ENCODE measurements at places on chromosomes 3 and 15.

DNA sequence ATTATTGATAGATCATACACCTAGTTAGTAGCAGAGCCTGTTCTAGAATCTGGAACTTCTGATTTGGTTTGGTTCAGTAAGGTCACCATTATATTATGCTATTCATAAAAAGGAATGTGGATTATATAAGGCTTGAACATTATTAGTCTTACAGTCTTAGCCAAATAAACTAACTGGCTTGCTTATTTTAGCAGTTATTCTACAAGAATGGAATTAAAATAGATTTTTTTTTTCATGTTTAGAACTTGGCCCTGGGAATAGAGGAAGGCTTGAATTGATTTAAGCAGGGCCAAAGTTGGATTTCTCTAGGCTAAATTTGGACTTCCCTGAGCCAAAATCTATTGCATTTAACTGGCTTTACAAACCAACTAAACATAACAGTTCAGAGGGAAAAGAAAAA is 24.4 kb downstream of the DTWD1 start:
- DNase-seq = no peak

- no peak for DNase-seq
These were observed 21.8 kb downstream of the NUDT16 start for GRCh38 chr3:131403216-131403895.

DNA sequence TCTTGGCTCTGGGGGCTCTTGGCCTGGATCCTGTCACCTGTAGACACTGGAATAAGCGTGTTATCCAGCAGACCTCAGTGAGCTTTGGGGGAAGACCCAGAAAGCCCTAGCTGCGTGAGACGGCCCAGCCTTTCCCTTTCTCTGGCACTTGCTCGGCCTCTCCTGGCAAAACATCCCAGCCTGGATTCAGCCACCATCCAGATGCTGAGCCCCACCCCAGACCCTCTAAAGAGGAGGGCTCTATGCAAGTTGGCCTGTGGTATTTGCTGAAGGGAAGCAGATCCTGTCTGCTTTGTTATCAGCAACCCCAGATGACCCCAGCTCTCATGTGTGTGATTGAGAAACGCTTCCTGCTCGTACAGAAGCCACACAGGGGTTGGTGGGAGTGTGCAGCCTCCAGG is 267.2 kb downstream of the FAM43A start:
- no peak for DNase-seq

- no peak for DNase-seq
These were observed 131.4 kb downstream of the ATP1B3 start for GRCh38 chr3:142007710-142008399.

DNA sequence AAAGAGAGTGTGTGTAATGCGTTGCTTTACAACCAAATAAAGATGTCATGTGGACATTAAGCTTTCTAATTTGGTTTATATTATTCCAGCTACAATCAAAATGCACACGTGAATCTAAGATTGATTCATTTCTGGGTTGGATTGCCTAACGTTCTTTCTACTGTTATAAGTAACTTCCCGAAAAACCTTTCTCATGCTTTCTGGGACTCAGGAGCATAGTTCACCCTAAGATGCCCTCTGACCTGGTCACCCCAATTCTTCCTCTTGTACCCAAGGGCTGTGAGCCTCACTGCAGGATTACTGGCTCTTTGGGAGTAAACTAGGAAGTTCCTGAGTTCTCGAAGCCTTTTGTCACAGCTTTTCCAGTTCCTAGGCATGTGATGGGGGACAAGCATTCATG is 12.7 kb upstream of the LMCD1 start:
- no peak for DNase-seq

- DNase-seq = no peak
These were observed 69.8 kb upstream of the BOC start for GRCh38 chr3:113141543-113141942.

- DNase-seq = no peak
These were observed 625.9 kb downstream of the NLGN1 start for GRCh38 chr3:174023421-174023820.

GRCh38 chr3:10563396-10563795 is 58.0 kb upstream of the ATP2B2 start:
- DNase-seq = no peak

DNA sequence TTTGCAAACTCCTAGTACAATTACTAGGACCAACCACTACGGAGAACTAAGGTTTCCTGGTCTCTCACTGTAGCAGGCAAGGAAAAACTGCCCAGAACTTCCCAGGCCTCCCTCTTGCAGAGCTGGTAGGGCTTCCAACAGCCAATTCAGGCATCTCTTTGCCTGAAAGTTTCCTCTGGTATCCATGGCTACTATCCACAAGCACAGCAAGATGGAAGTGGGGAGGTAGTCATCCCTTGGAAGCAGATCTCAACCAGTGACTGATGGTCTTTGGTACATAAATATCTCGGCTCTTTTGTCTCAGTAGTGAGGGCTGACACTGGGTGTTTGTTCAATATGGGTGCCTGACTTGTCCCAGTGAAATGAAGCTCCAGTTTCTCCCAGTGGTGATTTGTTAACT is 201.3 kb upstream of the MRPL3 start:
- no peak for DNase-seq

- DNase-seq = no peak
These were observed 111.5 kb upstream of the COL8A1 start for GRCh38 chr3:99526921-99527320.

GRCh38 chr15:29528276-29528675 is 258.7 kb upstream of the NSMCE3 start:
- no peak for DNase-seq

DNA sequence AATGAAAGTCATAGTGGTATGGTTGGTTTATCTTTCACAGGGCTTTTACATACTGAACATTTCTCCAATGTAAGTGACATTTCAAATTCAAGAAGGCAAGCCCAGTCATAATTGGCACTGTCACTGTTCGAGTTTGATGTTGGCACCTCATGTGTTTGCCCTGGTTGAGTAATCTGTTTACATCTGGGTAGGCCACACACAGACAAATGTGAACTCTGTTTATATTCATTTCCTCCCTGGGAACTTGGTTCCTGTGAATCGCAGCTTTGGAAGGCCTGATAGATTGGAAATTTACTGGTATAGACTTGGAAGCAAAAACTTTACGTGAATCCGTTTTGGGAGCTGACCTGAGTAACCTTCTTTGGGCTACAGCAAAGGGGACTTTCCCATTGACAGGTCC is 395.2 kb upstream of the AZI2 start:
- no peak for DNase-seq

DNA sequence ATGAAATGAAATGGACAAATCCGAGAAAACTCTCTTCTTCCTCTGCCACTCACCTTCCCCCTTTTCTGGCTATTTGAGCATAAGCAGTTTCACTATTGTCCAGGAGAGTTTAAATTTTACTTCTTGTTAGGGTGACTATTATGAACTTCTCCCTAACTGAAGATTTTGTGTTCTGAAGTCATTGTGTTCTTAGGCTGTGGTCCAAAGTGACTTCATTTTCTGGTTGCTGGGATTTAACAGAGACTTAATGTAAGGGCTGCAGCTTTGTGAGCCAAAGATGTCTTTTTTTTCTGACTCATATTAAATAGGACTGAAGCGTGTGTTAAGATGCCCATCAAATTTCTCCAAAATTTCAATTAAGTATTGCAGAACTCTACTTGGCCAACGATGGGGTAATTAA is 46.5 kb upstream of the FSTL1 start:
- DNase-seq = no peak
